Stimulated activated CD8-positive, alpha-beta memory T cell treated with anti-CD3 and anti-CD28 coated beads, Interleukin-7, amount 100 ng/mL, for 1 hour (primary cell): ENCODE measurements at places on chromosomes 4 and X.

DNA sequence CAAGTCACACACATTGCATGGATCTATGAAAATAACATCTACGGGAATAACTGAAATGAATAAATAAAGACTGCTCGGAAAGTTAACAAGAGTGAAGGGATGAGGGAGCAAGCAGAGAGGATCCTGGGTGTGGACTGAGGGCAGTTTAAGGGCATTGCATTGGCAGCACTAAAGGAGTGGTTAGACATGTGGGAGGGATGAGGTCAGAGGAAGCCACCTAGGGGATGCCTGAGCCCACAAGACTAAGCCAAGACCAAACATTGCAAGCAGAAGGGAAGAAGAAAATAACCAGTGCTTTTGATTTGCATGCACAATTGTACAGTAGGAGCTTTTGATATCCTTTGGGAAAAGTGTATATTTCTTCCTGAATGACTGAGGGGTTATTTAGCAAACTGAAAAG, 106.1 kb downstream of the MSL3 start:
- no peak for DNase-seq

GRCh38 chr4:128169245-128169644, 108.1 kb downstream of the LARP1B start:
- no peak for DNase-seq

- DNase-seq: no peak
These were observed 55.8 kb downstream of the HHIP start for GRCh38 chr4:144701683-144702233.

DNA sequence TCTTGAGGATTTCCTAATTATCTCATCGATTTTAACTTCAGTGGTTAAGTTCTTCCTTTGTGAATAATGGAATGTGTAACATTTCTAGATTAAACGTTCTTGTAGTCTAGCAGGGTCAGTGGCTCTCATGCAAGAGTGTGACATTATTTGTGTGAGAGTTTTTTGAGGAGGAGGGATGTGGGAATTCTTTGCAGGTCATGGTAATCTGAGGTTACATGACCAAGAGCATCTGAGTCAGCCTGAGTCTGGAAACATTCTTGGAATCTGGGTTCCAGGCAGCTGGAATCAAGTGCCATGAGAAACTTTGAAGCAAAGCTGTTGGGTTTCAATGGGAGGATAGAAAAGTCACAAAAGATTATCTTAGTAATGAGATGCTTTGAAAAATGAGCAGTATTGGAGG, 49.5 kb downstream of the GK start:
- no peak for DNase-seq

GRCh38 chrX:119579414-119579813, 5.1 kb downstream of the UBE2A start:
- DNase-seq: no peak

- no peak for DNase-seq
These were observed 43.9 kb downstream of the TMEM154 start for GRCh38 chr4:152635851-152636250.

- DNase-seq: no peak
These were observed 66.4 kb downstream of the HPGDS start for GRCh38 chr4:94276204-94276603.

DNA sequence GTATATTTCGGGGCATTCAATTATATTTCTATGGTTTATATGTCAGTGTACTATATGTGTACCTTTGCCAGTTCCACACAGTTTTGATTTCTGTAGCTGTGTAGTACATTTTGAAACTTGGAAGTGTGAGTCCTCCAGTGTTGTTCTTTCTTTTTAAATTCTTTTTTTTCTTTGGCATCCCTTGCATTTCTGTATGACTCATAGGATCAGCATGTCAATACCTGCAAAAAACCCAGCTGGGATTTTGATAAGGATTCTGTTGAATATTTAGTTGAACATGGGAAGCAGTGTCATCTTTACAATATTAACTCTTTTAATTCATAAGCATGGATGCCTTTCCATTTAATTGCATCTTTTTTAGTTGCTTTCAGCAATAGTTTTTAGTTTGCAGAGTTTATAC, 100.0 kb downstream of the SH3BGRL start:
- DNase-seq: no peak

DNA sequence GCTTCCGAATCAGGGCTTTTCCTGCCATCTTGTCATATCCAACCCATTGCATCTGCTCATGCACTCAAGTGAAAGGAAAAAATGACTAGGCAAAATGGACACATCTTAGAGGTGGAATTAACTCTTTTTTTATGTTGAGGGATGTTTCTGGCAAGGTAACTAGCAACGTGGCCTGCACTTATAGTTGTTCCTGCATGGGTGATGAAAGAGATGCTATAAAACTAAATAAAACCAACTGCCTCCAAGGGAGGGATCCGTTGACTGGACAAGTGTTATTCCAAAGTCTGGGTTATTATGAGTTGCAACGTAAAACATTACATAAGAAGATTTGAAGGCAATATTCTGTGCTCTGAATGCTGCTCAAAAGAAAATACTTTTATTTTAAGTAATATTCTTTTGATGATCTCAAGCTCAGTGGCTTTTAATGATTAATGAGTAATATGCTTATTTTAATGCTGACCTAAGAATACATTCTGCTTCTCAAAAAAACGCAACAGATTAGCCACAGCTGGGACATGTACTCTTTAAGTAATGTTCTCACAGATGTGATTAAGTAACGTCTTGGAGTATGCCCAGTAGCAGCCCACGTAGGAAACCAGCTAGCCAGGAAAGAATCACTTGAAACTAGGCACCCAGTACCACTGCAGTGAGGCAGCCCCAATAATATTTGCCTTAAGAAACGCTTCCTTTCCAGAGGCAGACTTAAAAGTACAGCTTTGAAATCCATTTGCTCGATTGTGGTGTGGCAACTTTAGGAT, 27.4 kb downstream of the KLF3 start:
- no peak for DNase-seq

DNA sequence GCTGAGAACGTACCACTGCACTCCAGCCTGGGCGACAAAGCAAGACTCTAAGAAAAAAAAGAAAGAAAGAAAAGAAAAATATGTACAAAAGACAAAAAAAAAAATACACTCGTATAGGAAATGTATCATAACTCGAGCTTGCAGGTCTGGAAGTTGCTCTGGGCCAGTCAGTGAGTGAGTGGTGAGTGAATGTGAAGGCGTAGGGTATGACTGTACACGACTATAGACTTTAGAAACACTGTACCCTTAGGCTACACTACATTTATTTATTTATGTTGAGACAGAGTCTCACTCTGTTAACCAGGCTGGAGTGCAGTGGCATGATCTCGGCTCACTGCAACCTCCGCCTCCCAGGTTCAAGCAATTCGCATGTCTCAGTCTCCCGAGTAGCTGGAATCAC, 29.4 kb downstream of the EVC2 start:
- DNase-seq: no peak

DNA sequence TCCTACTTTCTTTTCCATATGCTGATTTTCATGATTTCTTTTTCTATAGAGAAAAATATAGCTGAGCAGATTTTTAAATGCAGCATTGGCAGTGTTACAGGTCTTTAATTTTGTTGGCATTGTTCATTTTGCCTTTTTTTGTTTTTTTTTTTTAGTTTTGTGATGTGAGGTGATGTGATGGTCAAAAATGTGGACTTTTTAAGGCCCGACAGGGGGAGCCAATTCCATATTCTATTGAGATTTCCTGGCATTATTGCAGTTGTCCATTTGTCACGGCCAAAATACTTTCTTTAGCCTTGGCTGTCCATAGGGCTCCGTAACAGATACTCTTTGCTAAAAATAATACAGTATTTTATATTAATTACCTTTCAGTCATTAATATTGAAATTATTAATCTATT, 47.8 kb downstream of the SLIT2 start:
- DNase-seq: no peak
